ENCODE measurements at places on chromosomes 3 and 15.

DNA sequence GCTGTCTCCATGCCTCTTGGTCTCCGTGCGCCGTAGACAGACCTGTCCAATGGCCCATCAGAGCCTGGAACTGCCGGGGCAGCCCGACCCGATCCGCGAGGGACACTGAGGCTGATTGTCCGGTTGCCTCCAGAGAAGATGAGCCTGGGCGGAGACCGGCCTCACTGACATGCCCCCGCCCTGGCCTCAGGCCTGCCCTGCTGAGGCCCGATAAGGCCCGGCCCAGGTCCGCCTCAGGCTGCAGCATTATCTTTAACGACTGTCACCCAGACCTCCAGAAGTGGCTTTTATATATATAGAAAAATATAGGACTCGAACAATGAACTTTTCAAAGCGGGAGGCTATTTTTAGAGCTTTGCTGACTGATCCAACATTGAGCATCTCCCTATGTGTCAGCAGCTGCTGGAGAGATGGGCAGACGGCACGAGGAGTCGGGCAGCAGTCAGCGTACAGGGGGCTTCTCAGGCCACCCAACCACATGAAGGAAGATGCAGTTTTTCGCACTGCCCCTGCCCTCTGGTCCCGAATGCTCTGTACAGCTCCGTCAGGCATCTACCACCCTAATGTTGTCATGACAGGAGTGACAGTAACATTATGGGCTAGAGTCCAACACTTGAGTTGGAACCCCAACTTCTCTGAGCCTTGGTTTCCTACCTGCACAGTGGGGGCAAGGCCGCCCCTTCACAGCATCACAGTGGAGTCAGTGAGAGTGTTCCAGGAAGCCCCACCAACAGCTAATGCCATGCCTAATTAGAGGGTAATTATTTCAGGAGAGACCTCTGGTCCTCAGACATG lies 112.0 kb upstream of the RPL32 start:
- DNase-seq, result no peak

GRCh38 chr3:21826416-21826815 lies 75.4 kb upstream of the ZNF385D start:
- no peak for DNase-seq

DNA sequence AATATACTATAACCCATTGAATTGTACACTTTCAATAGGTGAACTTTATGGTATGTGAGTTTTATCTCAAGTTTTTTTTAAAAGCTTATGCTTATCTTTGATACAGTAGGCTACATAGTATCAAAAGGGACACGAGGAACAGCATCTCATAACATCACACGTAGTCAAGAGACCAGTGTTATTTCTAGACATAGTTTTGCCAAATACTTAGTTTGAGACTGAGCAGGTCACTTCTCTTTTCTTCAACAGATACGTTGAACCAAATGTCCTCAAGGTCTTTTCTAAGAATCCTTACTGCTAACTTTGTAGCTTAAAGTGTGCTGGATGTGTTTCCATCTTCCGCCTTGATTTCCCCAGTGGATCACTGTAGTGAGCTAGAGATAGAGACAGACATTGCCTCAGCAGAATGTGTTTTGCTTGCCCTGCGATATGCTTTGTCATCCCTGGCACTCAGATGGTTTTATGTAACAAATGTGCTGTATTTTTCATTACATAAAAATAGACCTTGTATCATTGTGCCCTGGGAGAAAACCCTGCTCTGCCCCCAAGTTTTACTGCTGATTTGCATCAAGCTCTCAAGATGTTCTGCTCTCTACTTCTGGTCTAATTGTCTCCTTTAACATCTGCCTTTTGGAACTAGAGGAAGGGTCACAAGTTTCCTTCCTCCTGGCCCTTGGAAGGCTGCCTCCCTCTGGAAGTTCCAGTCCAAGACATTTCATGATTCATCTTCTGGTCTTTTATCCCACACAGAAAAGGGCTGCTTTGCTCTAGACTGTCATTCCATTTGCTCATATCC lies 426.4 kb upstream of the RGMA start:
- no peak for DNase-seq

DNA sequence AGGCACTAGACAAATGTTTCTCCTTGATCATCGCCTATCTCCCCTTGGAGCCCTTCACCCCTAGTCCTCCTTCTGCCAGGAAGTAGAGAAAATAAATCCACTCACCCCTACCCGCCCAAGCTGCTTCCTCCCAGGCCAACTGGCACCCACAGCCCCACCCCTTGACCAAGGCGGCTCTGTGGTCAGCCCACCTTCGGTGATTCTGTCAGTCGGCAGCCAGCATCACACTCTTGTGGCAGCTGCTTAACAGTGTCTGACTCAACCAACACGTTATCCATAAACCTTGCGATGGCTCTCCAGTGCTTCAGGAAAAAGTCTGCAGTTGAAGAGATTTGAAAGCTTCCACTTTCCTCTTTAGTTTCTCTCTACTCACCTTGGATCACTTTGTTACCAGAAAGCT lies 7.6 kb downstream of the SHF start:
- DNase-seq, result no peak

GRCh38 chr3:10505050-10505790 lies at the start of gene ATP2B2:
Gene ATP2B2 (minus strand): TSS chr3:10505586. CDS start chr3:10449543, 56,043 bp downstream.
- no peak for DNase-seq

DNA sequence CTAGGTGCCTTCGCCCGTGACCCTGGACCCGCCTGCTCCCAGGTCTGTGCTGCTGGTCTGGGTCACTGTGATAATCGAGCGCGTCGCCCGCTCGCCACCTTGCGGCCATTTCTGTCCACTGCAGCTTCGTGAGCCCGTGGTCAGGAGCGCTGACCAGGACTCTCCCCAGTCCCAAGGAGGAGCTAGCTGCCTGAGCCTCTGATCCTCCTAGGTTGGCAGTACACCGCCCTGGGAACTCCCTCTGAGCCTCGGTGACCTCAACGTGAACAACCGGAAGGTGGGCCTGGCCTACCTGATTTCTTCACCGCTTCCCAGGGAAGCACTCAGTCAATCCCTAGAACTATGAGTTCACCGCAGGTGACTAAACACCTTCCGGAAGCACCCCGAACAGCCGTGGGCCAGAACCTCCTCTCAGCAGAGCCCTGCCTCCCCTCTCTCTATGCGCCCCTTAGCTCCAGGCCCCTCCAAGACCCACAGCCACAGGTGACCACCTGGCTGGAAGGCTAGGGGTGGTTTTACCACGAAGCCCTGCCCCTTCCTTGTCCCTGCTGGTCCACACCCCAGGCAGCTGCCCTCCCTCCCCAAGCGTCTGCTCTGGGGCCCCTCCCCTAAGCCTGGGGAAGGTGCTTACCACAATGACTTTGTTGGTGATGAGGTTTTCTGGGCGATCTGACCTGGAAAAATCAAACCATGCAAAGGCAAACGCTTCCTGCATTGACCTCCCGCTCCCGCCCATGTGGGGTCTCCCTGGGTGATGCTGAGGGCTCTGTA lies 9.7 kb downstream of the PLA2G4D start:
- no peak for DNase-seq

DNA sequence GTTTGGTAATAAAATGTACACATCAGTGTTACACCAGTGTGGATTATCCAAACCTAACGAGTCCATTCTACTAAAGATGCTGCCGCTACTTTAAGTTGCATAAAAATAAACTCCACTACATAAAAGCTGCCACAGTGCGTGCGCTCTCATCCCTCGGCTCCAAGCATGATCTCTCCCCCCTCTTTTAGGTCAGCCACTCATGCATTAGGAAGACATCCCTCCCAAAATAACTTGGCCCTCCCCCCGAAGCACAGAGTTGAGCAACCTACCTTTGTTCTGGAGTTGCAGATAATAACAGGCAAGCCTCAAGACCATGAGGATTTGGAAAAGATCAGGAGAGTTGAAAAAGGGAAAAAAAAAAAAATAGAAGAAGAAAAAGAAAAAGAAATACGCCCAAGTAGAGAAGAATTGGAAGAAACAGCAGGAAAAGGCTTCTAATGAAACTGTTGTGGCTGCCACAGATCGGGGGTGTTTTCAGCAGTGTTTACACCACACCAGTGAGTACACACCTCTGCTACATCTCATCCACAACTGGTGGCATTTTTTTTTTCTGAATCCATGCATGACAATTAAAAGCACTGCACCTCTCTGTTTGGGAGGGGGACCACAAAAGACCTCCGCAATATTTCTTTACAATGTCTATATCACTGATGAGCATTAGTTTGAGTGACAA lies 339.2 kb downstream of the FOXP1 start:
- DNase-seq, result no peak

- no peak for DNase-seq
Observed at GRCh38 chr3:64417816-64418215, 192.6 kb upstream of the PRICKLE2 start.
